ENCODE measurements at places on chromosomes 13 and 19. TPM values are rescaled to one million over a fixed set of nuclear protein-coding genes. Genes with fewer than 3 reads are reported as not detected.

DNA sequence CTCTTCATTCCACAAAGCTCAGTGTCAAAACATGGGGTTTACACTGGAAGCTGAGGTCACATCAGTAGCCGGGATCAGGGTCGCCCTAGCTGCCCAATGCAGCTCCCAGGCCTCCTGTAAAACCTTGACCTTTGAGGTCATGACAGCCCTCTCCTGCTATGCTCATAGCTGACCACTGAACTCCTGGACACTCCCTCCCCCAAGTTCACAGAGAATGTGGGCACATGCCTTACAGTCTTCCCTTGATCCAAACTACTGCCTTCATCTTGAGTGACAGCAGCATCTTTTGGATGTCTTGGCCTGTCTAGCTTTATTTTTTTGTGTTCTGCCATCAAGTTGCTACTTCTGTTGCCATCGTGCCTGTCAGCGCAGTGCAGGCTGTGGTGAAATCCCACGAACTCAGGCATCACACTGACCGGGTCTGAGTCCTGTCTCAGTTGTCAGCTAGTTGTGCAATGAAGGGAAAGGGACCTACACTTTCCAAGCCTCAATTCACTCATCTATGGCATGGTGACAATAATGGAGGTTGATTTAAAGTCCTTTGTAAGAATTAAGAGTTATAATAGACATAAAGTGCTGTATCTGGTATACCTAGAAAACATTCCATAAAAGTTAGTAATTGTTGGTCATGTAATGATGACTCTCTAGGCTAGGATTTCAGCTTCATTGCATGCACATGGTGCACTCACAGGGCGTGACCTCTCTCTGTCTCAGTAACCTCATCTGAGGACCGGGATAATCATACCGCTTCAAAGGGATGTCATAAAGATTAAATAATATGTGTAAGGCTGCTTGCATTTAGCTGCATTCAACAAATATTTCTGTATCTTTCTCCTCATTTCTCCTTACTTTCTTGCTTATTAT lies 16.4 kb upstream of the ALOX5AP start:
- DNase-seq, result no peak

DNA sequence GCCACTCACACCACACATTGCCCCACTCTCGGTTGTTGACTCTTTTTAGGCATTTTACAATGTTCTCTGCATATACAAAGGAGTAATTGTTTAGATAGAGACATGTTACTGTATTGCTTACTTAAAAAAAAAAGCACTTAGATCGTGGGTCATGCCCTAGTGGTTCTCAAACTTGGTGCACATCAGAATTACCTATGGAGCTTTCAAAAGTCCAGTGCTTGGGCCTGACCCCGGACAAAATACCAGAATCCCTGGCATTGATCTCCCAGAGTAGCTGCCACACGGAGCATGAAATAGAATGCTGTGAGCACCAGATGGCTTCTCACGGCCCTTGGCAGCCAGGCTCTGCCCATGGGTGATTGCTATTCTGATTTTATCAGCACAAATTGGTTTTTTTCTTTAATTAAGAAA lies 20.0 kb downstream of the ACP7 start:
- no peak for DNase-seq

DNA sequence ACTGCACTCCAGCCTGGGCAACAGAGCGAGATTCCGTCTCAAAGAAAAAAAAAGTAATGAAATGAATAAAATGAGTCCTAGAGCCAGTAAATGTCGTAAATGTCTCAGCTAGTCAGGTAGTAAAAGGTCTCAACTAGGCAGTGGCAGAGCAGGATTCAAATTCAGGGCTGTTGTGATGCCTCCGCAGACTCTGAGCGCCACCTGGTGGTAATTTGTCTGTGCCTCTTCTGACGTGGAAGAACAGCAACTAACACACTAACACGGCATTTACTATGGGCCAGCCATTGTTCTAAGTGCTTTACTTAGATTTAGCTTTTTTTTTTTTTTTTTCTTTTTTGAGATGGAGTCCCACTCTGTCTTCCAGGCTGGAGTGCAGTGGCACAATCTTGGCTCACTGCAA lies 30.2 kb downstream of the CYP2F1 start:
- no peak for DNase-seq

NMRK2 gene
- total RNA-seq, result not detected

Data from mesenteric fat pad (tissue), 1 donor.